Activated CD8-positive, alpha-beta memory T cell treated with anti-CD3 and anti-CD28 coated beads, Interleukin-2, amount 10 ng/mL, durations not matched to agents 7 days and 5 days (primary cell): ENCODE measurements at places on chromosomes 2 and 18.

- DNase-seq = no peak
These were observed 252.7 kb downstream of the ZEB2 start for GRCh38 chr2:144267239-144267638.

- DNase-seq = no peak
These were observed 302.1 kb downstream of the LPIN1 start for GRCh38 chr2:12048550-12048949.

GRCh38 chr2:204251998-204252376 is 293.3 kb upstream of the PARD3B start:
- no peak for DNase-seq

DNA sequence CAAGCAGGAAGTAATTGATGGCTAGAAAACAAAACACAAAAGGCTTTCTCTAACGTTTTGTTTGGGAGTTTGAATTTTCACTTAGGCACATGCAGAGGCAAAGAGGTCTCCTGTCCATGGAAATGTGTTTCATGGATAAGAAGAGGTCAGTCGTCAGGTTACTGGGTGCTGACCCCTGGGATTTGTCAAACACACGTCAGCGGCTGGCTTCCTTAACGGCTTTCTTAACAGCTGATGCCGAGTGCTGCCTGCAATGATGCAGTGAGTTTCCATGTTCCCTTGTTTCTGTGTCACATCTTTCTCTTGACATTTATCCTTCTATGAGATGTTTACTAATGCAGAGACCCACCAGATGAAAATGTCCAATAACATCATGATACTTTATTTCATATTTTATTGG is 31.7 kb downstream of the GPR39 start:
- no peak for DNase-seq
